ENCODE measurements at places on chromosomes 6 and 20. TPM values are rescaled to one million over a fixed set of nuclear protein-coding genes. Genes with fewer than 3 reads are reported as not detected.

TBC1D7 gene
- total RNA-seq: 24.9 TPM

MUC22 gene
- 0.02 TPM for total RNA-seq

RIPOR3 gene
- not detected for total RNA-seq

SLC22A16 gene
- total RNA-seq: not detected

CYP21A2 gene
- total RNA-seq: not detected
